Type B pancreatic cell (in vitro differentiated cells): ENCODE measurements at places on chromosomes 16 and 17.

GRCh38 chr16:57480754-57481230 lies 5.5 kb downstream of the DOK4 start:
- no peak for DNase-seq
- H3K27ac ChIP-seq, result peak overlapping the region; percentile 65
- H3K36me3 ChIP-seq, result no peaks in the 10 kb centered on the region
- peak overlapping the region; percentile 88 for H3K4me3 ChIP-seq

DNA sequence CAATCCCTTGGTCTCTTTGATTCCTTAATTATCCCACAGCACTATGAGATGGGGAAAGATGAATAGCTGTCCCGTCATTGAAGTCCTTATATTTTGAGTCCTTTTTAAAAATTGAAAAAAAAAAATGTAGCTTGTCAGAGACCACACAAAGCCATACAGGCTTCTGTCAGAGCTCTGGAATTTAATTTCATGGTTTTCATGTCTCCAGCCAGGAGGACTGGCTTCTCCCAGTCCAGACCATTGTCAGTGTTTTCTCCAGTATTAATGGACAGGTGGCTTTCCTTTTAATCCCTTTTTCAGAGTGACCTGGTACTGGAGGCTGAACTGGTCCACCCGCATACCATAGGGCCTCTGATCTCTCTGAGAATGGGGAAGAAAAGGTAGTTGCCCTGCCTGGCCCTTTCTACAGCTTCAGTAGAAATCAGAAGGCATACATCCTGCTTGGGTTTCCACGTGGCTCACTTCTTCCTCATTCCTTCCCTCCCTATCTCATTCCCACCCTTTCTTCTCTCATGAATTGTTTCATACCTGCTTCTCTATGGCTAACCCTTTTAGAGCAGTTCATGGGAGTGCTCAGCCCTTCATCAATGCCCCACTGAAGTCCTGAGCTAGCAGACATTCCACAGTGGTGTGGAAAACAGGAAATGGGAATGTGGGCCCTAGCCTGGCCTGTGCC lies 29.1 kb downstream of the TRIM16 start:
- peak overlapping the region; percentile 62 for H3K4me3 ChIP-seq
- H3K27ac ChIP-seq, result peak overlapping the region; percentile 89
- H3K4me1 ChIP-seq, result peaks cover 52% of the 10 kb centered on the region
- H3K27me3 ChIP-seq, result no peaks in the 10 kb centered on the region
- DNase-seq, result no peak

DNA sequence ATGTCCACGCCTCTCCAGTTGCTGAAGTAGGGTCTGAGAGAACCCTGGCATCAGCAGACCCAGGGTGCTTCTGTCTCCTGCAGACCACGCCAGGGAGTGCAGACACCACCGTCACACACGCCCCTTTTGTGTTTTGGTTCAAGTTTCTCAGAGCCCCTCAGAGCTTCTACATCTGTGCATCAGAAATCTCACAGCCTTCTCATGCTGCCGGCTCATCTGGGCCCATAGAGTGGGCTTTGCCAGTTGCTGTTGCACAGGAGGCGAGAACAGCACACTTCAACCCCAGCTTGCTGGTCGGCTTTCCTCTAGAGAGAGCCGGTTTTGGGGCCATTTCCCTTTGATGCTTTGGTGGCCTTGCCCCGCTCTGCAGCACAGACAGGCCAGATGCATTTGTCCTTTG lies 60.9 kb downstream of the PDPK1 start:
- peaks cover 9% of the 10 kb centered on the region for H3K4me1 ChIP-seq
- no peak overlapping the region for H3K27ac ChIP-seq
- no peak overlapping the region for H3K4me3 ChIP-seq
- H3K27me3 ChIP-seq, result no peaks in the 10 kb centered on the region
- DNase-seq, result no peak

DNA sequence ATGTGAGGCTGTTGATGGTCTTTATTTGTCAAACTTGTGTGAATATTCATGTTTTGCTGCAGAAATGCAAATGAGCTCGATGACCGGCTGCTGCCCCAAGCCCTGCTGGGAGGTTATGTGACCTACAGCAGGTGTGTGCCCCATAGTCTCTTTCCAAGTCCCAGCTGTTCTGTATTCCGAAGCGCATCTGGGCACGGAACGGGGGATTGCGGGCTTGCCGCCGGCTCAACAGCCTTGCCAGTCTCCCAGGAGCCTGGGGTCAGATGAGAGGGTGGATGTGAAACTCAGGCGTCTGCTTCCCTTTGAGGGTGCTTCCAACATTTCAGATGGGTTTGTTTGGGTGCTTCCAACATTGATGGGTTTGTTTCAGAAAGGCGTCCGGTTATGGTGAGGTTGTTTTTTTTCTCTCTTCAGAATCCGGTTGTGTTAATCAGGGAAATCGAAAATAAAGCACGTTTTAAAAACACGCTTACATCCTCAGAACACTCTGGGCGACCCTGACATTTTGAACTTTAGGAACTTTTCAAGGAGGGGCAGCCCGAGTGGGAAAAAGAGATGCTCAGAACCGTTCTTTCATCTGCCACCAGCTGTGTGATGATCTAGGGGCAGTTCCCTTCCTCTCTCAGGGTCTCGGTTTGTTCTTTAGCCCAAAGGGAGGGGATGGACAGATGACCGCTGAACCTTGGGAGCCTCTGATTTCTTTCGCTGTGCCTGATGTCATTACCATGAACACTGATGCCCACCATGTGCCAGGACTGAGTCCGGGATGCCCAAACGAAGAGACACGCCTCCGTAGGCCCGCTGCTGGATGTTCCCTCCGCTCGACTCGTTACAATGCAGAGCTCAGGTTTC lies 47.8 kb upstream of the AMZ2 start:
- peak; percentile 65 for DNase-seq
- H3K27me3 ChIP-seq, result peaks cover 74% of the 10 kb centered on the region
- peaks cover 10% of the 10 kb centered on the region for H3K4me1 ChIP-seq
- peak overlapping the region; percentile 68 for H3K4me3 ChIP-seq
